ENCODE measurements at places on chromosomes 6 and 20.

- DNase-seq = peak; percentile 46
Measured at GRCh38 chr6:131949909-131950766, 1.0 kb downstream of the CCN2 start.

DNA sequence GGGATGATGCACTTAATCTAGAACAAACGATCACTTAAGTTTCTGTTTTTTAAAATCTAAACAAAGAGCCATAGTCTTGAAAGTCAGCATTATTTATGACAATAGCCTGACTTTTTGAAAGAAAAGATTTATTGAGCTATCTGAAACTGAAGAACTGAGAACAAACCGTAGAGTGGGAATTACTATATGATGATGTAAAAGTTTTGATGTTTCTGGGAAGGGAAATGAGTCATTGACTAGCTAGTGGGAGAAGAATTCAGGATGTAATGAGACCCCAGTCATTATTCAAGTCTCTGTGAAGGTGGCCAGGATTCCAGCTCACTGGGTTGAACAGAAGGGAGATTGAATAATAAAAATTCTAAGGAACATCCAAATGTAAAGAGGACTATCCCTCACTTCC lies 83.4 kb upstream of the FABP7 start:
- no peak for DNase-seq

DNA sequence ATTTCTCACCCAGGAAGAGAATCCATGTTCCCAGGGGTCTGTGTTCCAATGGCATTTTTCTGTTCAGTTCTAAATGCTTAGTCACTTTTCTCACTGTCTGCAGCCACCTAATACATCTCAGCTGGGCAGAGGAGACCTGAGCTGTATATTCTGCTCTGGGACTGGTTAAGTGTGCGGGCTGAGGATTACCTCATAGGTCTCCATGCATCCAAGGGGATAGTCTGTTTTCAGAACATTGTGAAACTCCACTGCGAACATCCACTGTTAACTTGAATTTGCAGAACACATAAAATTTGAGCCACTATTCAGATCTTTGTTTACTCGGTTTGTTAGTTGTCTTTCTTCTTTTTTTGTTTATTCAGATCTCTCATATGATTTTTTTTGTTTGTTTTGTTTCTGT lies 947.1 kb downstream of the TFAP2A start:
- no peak for DNase-seq

DNA sequence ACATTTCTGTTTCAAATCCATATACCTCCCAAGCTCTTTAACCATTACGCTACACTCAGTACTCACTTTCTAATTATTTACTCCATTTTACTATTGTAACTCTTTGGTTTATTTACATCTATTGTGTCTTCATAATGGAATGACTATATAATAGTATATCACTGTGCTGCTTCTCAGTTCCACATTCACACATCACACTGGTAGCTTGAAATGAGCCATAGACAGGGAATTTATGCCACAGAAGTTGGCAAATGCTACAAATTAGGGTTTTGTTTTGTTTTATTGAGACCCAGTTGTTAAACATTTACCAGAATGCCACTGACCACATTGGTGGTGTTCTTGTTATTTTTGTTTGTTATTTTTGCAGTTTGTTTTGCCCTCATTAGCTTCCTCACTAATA lies 213.9 kb downstream of the KCNQ5 start:
- DNase-seq = no peak

GRCh38 chr6:42781796-42782688 lies at the start of gene BICRAL:
TSS of gene BICRAL (plus strand) at chr6:42782052. CDS start at chr6:42822023, 39,971 bp downstream.
- peak; percentile 62 for DNase-seq

- DNase-seq = no peak
Measured at GRCh38 chr6:105810105-105810921, 275.8 kb upstream of the PRDM1 start.

DNA sequence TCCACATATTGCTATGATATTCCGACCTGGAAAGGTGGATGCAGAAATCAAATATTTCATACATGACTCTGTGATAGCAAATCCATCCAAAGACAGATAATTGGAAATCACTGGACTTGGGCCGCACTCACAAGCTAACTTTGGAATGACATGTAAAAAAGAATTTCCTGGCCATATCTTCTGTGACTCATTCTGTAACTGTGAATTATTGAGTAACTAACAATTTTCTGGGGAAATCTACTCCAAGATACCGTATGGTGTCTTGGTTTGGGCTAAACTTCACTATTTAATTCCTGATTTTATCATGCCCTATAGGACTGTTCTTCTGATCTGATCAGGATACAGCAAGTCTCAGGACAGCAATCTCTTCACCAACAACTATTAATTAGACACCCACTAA lies 92.7 kb upstream of the LY86 start:
- no peak for DNase-seq

Data from amygdala (tissue), 56 donors.